ENCODE measurements at places on chromosomes 6 and 20.

DNA sequence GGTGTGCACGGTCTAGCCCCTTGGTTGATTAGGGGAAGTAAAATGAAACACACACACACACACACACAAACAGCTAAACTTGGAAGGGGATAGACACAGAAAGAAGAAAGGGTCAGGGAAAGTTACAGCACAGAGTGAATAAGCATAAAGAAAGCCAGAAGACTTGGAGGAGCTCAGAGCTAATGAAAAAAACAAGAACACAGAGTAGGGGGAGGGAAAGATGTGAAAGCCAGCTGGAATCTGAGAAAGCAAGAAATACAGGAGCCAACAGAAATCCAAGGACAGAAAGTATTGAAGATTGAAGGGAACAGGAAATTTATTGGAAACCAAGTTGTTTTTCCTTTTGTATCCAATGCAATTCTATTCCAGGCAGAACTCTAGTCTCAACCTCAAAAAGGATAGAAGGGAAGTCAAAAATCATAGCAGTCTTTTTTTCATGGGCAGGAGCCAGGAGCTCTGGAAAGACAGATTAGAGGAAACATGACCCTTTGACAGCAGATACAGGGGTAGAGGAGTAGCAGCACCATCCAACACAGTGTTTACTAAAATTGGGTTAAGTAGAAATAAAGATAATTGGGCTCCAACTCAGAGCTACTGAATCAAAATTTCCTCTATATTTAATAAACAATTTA lies 10.1 kb downstream of the HMGCLL1 start:
- no peak for DNase-seq

DNA sequence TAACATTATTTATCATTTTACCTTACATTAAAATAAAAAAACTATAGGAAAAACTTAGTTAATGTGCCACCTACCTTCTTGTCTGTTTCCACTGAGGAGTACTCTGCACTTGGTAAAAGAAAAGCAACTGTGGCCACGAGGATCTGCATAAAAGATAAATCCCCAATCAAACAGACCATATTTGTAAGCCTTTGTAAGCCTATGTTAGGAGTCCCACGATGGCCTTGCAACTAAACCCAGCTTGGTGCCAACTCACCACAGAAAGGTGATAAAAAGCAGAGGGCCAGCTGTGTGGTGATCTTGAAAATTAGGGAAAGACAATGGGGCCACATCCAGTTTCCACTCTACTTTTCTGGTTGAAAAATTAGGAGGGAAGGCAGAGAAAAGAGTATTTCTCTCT lies 156.9 kb downstream of the INSM1 start:
- DNase-seq = no peak

- DNase-seq = no peak
Observed at GRCh38 chr6:128519931-128520435, 416 bp downstream of the PTPRK start.

GRCh38 chr6:147281895-147282565 lies 77.8 kb downstream of the STXBP5 start:
- no peak for DNase-seq

GRCh38 chr6:142822383-142822782 lies 122.6 kb downstream of the HIVEP2 start:
- DNase-seq = no peak

- no peak for DNase-seq
Observed at GRCh38 chr6:122798099-122798641, 9.1 kb downstream of the SMPDL3A start.

DNA sequence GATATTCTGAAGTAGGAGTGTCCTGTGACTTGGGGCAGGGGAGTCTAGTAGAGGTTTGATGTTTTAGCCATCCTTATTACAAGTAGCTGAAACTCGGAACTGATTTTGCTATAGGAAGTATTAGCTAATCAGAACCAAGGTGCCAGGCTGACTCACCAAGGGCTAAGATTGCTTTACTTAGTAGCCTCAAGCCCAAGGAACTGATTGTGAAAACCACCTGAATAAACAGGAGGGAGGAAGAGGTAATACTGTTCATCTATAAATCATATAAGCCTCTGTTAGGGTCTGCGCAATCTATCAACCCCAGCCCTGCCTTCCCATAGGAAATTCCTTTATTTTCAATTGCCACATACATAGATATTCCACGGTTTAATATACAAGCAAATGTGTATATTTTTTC lies 54.4 kb downstream of the GNAS start:
- no peak for DNase-seq

DNA sequence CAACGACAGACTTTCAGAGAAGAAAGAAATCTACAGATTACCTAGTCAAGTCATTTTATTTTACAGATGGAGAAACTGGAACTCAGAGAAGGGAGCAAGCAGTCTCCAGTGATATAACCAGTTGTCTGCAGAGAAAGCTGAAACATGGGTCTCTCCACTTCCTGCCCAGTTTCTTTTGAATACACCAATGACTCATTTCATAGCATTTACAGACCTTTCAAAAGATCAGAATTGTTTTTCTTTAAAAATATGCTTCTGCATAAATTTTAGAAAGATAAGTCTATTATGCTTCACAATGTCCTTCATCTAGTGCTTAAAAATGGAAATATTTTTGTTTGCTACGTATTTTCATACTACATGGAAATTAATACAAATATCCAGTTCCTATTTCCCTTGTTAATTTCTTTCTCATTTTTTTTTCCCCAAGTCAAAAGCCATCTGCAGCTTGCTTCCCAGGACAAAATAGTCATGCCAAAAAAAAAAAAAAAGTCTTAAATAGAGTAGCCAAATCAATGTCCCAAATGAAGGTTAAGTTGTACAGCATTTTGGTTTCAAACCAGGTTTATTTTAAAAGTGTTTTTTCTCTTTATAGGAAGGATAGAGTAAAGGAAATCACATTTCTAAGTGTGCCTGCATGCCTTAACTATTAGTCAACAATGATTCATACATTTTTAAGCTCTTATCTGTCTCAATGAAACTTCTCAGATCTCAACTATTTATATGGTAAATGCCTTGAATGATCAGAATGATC lies 36.9 kb downstream of the ARHGAP18 start:
- no peak for DNase-seq

DNA sequence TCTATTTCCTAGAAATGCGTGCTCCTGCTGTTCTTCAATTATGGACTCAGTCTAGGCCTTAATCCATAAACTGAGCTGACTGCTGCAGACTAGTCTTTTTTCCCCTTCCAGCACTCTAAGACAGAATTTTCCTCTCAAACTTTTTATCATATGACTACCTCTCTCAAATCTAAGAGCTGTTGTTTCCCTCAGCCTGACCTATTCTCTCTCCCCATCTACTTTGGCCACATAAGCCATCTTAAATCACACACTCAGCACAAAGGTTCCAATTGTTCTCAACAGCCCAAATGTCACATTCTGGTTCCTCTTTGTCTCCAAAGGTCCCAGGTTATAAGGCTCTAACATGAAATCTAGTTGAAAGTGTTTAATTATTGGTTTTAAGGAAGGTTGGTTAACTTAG lies 85.2 kb downstream of the PRSS35 start:
- no peak for DNase-seq

DNA sequence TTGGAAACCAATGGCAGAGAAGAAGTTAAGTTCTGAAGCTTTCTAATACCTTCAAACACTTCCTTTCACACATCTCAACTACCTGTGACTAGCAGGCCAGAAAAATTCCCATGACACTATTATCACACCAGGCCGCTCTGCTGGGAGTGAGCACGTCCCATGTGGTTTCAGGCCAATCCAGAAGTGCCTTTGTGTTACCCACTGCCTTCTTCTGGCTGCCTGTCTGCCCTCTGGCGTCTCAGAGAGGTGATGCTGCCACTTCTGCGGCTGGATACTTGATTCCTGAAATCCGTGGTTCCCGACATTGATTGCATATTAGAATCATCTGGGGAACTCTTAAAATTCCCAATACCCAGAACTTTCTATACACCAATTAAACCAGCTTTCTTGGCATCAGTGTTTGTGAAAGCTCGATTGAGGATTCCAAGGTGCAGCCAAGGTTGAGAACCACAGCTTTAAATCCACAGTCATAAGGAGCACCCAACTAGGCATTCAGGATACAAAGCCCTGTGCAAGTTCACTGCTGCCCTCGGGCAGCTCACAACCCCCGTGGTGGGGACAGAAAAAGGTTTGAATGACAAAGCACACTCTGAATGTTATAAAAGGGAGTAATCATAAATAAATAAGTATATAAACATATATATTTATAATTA lies 65.6 kb downstream of the STMND1 start:
- DNase-seq = no peak

GRCh38 chr20:4160761-4161305 lies 145.5 kb upstream of the RNF24 start:
- DNase-seq = no peak

- peak; percentile 34 for DNase-seq
Observed at GRCh38 chr6:79077715-79078074, 359 bp downstream of the PHIP start.

GRCh38 chr6:158230967-158231550 lies 62.9 kb downstream of the GTF2H5 start:
- no peak for DNase-seq

DNA sequence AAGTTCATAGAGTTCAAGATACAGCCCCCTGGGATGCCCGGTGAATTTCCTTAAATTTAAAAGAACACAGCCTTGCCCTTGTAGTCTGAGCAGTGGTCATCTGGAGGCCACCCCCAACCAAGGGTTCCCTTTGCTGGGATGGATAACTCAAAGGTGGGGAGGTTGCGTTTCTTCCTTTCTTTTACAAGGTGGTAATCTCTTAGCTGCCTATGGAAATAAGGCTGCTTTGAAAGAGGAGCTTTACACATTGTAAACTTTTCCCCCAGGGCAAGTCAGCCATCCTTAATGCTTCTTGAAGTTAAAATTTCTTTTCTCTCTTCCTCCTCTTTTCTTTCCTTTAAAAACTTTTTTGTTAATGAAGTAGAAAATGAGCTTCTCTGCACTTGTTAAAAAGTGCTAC lies 71.2 kb upstream of the PRDM1 start:
- no peak for DNase-seq

DNA sequence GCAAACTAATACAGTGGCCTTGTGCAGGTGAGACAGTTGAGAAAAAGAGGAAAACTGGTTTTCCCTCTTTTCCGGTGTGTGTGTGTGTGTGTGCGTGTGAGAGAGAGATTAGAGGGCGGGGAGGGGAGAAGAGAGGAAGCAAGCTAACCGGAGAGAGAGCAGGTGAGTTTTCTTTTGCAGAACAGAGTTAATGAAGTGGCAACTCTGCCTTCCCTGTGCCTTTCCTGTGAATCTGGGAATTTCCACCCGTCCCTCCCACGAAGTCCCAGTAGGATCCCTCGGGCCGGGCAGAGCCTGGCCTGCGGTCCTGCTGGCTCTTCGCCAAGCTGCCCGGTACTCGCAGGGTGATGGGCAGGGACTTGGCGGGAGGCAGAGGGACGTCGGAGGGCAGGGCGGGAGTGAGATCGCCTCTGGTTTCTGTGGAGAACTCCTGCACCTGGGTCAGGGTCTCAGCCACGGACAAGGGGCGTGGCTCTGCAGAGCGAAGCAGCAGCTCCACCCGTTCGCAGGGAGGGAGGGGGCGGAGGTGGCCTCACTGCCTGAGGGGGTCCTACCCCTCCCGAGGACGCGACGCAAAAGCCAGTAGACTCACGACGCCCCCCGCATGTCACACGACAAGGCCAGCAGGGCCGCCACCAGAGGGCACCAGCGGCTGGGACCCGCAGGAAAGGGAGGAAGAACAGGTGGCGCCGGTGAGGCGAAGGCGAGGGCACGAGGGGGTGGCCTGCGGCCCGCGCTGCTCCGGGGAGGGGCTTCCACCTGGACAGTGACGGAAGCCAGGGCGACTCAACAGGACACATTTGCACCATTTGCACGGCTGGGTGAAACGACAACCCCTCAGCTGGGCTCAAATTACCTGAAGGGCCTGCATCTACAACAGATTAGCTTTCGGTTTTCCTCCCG lies 51.2 kb upstream of the RNF182 start:
- peak; percentile 36 for DNase-seq

- no peak for DNase-seq
Observed at GRCh38 chr20:33664085-33664761, 2.1 kb downstream of the C20orf144 start.

Data from NCI-H1092 (cell line).